H9 (cell line): ENCODE measurements at places on chromosomes 3 and 15. TPM values are rescaled to one million over a fixed set of nuclear protein-coding genes. Genes with fewer than 3 reads are reported as not detected.

DNA sequence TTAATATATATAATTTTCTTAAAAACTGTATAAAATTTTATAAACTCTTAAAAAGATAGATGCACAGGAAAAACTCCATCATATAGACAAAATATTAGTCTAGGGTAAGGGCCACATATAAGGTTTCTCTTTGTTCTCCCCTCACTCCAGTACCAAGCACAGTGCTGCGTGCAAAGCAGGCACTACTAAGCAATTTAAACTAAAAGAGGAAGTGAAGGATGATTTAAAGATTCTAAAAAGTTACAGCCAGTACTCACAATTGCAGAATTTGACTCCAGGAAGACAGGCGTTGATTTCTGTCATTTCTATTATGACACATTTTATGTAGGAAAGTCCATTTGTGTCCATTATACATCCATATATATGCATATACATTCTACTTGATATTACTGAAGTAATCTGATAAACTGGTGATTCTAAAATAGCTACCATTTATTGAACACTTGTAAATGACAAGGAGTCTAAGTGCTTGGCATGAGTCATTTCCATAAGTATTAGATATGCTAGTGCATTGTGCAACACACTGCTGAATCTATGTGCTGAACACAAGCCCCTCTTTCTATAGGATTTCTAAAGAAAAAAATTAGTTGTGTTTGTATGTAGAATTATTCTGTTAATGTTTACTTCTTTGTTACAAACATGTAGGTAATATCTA, 785.5 kb upstream of the ARRDC4 start:
- no peak for DNase-seq

DNA sequence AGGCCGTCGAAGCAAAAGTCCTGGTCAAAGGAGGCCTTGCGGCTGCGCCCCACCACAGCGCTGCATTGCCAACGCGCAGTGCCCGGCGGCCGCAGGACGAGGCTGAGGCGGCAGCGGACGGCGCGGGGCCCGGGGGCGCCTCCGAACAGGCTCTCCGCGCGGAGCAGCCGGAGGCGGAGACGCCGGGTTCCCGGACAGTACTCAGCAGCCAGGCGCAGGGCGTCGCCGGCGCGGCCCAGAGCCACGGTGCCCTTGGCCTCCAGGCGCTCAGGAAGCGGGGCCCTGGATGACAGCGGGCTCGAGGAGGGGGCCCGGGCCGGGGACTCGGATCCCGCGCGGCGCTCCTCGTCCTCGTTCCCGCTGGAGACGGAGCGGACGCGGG, 1.1 kb downstream of the C2CD4B start:
- peak; percentile 48 for DNase-seq

GRCh38 chr3:14177580-14178246, 688 bp downstream of the XPC start:
- DNase-seq = no peak

DNA sequence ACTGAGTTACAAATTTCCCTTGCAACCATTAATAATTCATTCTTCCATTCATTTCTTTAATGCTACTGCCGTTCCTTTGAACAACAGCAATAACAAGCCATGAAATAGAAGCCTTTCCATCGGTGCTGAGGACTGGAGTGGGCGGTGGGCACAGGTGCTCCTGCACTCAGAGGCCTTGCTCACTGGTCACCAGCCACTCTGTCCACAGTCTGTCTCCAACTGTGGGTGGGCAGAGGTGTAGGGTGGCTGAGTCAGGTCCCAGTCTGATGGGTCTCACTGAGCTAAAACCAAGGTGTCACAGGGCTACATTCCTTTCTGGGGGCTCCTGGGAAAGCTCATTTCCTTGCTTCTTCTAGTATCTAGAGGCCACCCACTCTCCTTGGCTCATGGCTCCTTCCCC, 6.3 kb upstream of the FAM3D start:
- no peak for DNase-seq

DNA sequence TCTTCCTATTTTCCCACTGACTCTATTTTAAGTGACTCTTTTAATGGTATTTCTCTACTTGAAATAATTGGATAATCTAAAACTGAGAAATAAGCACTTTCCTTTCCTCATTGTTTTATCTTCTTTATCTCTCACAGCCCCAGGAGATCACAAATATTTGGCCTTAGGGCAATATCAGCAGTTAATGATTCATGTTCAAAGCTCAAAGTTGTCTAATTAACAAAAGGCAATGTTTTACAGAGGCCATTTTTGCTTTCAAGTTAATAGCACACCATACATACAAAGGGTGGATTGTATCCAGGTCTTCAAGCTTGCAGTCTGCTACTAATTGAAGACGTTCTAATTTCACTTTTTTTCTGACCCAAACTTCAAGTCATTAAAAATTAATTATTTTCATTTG, 120.1 kb downstream of the LRRN1 start:
- DNase-seq = no peak

The GPR87 gene
- 0.18 and 0.33 TPM in 2 replicates for total RNA-seq

The CORO2B gene
- total RNA-seq = 3.1 and 3.2 TPM in 2 replicates

GRCh38 chr3:105853801-105854432, 14.9 kb downstream of the CBLB start:
- DNase-seq = no peak

- no peak for DNase-seq
These were observed 96.0 kb downstream of the IQSEC1 start for GRCh38 chr3:12977117-12977808.

The POLQ gene
- 14.7 and 15.4 TPM in 2 replicates for total RNA-seq

The C3orf85 gene
- total RNA-seq = not detected in 2 replicates

The MME gene
- total RNA-seq = 14.6 and 16.4 TPM in 2 replicates

- no peak for DNase-seq
These were observed 72.1 kb downstream of the TIGIT start for GRCh38 chr3:114365909-114366308.

The PDIA3 gene
- total RNA-seq = 524 and 536 TPM in 2 replicates

- peak; percentile 41 for DNase-seq
These were observed 796.2 kb downstream of the NR2F2 start for GRCh38 chr15:97126553-97127233.

DNA sequence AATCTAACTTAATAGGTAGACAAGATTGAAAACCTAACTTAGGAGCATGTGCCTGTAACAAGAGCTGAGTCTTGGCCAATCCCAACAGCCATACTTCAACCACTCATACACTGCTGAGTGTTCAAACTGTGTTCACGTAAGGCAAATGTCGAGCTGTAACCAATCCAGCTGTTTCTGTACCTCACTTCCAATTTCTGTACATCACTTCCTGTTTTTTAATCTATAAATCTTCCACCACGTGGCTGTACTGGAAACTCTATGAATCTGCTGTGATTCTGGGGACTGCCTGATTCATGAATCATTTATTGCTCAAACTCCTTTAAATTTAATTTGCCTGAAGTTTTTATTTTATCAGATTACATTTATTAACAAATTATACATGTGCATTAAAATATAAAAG, 44.6 kb upstream of the NEDD4 start:
- no peak for DNase-seq

The UMPS gene
- 56.4 and 65.4 TPM in 2 replicates for total RNA-seq

DNA sequence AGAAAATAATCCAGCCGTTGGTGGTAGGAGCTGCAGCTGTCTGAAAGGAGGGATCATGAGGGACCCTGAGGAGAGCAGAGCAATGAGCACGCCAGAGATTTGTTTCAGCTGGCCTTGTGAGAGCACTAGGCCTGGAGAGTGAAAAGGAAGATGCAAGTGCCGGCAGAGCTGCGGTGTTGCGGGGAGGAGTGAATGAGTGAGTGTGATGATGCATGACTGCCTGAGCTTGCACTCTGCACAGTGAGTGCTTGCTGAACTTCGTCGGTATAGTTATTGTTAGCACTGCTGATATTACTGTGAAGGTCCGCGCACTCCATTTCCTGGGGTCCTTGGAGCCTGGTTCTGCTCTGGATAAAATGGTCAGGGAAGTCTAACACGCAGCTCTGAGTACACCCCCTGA, 23.2 kb downstream of the EIF1B start:
- no peak for DNase-seq

GRCh38 chr3:5347486-5347885, 160.0 kb downstream of the EDEM1 start:
- DNase-seq = no peak

The PAQR5 gene
- total RNA-seq = 1.0 and 1.6 TPM in 2 replicates

DNA sequence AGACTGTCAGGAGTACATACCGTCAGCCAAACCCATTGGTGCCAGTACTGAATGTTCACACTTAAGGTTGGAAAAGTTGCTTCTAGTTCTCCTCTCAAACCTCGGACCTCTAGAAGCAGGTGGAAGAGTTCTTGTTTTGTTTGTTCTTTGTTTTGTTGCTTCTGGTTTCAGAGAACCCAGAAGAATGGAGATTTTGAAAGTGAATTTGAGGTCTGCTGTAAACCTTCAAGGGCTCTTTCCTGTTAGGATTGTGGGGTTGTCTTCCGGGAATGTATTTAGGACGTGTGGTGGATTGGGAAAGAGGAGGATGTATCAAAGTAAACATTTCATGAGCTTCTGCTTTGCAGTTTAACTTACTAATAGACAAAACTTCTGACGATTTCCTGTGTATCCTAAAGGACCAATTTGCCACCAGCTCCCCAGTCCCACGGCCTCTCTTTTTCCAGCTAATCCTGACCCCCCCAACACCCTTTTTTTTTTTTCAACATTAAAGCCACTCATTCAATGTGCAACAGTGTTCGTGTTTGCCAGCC, 50.3 kb downstream of the FILIP1L start:
- no peak for DNase-seq

DNA sequence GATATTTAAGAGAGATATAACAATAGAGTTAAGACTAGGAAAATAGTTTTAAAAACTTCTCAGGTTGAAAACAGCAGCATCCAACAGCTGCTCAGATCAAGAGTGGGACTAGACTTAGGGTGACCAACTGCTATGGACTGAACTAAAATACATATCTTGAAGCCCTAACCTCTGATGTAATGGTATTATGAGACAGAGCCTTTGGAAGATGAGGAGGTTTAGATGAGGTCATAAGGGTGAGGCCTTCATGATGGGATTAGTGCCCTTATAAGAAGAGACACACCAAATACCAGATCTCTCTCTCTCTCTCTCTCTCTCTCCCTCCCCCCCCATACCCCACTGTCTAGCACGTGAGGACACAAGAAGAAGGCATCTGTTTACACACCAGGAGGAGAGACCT, 37.4 kb upstream of the GALNT15 start:
- DNase-seq = no peak

The C3orf49 gene
- not detected in 2 replicates for total RNA-seq

- DNase-seq = no peak
These were observed 242.3 kb downstream of the FHIT start for GRCh38 chr3:61008998-61009380.

GRCh38 chr3:108509263-108509662, 1.1 kb downstream of the MYH15 start:
- DNase-seq = no peak

GRCh38 chr3:113133140-113133539, 78.2 kb upstream of the BOC start:
- no peak for DNase-seq

GRCh38 chr15:78242128-78242527, 7.8 kb upstream of the ACSBG1 start:
- peak; percentile 64 for DNase-seq

The TMEM40 gene
- total RNA-seq = not detected in 2 replicates

The SLC24A5 gene
- not detected in 2 replicates for total RNA-seq

GRCh38 chr15:80777137-80777536, 2.0 kb upstream of the CEMIP start:
- DNase-seq = no peak

DNA sequence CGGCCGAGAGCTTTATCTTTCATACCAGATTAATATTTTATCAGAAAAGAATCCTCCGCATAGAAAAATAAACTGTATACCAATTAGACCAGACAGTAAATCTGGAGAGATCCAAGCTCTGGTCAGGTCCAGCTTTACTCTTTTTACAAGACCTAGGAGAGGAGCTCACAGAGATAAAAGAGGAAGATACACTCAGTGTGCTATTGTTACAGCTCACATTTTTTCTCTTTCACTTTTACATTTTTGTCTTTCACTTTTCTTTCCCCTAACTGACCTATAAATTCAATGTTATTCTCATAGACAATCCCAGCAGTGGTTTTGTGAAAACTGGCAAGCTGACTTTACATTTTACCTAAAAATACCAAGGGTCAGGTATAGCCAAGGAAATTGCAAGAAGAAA, 55.8 kb downstream of the GUCA1C start:
- no peak for DNase-seq
